ENCODE measurements at places on chromosomes 12 and 14.

DNA sequence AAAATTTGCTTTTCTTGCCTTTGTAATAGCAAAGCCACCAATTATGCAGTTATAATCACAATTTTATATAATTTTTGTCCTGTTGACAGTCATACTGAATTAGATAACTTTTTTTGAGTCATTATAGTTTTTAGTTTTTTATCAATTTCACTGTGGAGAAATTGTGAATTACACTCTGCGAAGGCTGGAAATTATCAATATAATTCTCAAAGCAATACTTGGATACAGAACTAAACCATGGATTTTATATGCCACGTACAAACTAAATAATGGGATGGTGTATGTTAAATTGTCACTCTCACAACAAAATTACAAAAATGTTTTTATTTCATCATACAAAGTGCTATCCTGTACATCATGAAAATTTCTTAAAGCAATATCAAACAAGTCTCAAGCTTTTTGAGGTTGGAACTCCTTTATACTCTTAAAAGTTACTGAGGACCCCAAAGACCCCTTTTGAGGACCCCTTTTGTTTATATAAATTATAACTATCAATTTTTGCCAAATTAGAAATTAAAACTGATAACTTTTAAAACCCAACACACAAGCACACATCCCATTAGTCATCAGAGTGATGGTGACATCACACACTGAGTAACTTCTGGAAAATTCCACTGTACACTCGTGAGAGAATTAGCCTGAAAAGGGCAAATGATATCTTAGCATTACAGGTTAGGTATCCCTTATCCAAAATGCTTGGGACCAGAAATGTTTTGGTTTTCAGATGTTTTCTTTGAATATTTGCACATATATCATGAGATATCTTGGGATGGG is 19.8 kb upstream of the AQP2 start:
- DNase-seq, result no peak

- no peak for DNase-seq
These were observed 1057.7 kb downstream of the VRK1 start for GRCh38 chr14:97854918-97855317.

DNA sequence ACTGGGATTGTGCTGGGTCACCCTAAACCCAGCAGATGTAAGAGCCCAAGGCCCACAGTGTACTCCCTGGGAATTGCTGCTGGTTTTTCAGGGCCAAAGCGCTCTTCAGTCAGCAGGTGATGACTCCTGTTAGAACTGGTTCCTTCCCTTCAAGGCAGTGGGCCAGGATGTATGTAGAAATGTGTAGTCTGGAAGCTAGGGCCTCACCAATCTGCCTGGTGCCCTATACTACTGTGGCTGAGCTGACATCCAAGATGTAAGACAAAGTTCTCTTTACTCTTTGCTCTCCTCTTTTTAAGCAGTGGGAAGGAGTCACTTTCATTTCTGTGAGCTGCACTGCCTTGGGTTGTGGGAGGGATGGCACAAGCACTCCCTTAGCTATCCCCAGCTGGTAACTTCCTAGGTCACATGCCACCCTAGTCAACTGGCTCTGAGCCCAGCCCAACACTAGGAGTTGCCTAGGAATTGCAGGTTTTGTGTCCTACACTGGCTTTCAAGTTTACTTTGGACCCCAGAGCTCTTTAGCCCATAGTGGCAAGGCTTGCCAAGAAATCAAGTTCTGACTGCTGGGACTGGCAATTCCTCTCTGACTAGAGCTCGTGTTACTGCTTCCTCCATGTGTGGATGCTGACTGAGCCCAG is 249.2 kb downstream of the C12orf50 start:
- DNase-seq, result no peak

DNA sequence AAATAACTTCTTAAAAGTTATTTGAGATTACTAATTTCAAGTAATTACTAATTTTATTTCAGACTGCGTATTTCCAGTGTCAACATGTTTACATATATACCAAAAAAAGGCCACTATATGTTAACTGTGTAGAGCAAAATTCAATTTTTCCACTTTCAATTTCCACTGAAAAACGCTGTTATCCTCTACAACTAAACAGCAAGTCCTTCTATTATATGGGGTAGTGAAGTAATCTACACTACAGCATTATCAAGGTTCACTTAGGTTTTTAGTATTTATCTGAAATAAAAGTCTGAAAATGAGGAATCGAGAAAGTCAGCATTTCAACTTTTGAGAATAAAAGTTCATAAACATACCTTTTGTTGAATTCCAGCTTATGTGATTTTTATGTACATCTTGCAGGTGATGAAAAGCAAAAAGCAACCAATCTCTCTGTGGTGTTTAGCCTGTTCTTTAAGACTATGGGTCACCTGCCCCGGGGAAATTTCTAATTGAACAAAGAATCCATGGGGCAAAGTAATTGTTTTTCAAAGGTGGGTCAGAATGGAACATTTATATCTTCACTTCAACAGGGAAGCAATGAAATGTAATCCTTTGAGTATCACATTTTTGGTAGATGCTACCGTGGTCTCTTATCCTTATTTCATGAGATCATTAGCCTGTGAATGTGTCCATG is 3.3 kb downstream of the BTG1 start:
- no peak for DNase-seq

- no peak for DNase-seq
These were observed 143.2 kb downstream of the ZFP36L1 start for GRCh38 chr14:68649476-68650189.

- DNase-seq, result no peak
These were observed 225.5 kb downstream of the CCDC91 start for GRCh38 chr12:28415755-28416154.

DNA sequence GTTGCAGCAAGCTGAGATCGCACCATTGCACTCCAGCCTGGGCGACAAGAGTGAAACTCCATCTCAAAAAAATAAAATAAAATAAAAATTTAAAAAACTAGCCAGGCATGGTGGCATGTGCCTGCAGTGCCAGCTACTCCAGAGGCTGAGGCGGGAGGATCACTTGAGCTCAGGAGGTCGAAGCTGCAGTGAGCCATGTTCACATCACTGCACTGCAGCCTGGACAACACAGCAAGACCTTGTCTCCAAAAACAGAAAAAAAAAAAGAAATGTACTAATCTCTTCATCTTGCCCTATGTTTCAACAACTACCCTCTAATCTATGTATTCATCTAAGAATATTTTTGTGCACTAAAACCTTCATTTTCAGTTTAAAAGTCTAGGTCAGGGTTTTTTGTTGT is 6.5 kb downstream of the NAA25 start:
- no peak for DNase-seq

- no peak for DNase-seq
These were observed 2.5 kb downstream of the LEMD3 start for GRCh38 chr12:65171870-65172269.

- DNase-seq, result no peak
These were observed 57.8 kb downstream of the KDM5A start for GRCh38 chr12:331287-331686.

DNA sequence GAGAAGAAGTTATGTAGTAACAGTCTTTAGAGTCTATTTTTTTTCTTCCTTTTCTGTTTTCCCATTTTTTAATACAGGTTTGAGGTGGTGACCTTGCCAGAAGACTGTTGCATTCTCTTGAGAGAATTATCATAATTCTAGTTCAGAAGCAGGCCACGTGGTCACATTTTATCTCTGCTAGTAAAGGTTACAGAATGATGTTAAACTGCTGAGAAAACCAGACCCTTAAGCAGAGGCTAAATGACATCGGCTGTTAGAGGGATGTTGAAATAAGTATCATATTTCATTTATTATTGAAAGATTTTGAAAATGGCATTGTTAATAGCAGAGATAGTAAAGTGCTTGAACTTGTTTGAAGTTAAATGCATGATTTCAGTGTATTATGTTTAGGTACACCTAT is 49.2 kb downstream of the BRMS1L start:
- no peak for DNase-seq

DNA sequence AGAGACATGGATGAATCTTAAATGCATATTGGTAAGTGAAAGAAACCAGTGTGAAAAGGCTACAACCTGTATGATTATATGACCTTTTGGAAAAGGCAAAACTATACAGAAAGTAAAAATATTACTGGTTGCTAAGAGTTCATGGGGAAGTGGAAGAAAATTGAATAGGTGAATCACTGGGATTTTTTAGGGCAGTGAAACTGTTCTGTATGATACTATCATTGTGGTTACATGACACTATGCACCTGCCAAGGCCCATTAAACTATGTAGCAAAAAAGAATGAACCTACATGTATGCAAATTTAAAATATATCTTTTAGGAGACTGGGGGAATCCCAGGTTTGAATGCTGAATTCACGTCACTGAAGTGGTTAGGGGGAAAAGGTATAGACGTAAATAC is 12.6 kb upstream of the OR8S1 start:
- no peak for DNase-seq

- no peak for DNase-seq
These were observed 91.9 kb downstream of the ARMH4 start for GRCh38 chr14:58060077-58060476.

DNA sequence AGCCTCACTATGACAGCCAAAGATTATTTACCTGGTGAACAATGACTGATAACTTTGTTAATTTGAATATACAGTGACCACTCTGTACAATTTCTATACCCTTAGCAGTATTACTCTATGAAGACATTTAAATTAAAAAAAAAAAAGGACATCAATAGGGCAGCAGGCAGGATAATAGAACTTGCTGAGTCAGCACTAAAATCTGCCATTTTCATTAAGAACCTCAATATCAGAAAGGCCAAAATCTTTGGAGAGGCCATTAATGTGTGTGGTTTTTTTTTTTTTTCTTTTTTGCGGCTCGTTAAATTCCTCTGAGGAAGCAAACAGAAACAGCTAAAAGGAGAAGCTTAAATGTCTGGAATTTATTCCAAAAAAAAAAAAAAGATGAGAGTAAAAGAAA is 73.7 kb downstream of the FOXN3 start:
- no peak for DNase-seq

DNA sequence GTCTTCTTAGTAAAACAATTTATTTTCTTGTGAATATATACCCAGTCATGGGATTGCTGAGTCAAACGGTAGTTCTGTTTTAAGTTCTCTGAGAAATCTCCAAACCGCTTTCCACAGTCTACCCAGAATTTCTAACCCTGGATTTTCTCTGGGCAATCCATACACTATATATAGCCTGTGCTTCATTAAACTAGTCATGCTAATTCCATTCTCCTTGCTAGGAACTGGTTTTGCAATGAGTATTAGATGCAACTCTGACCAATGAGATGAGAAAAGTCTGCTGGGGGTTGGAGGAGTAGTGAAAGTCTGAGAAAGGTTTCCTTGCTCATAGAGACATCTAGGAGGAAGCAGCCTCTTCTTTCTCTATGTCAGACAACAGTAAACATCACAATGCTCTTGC is 196.1 kb upstream of the CDKN3 start:
- DNase-seq, result no peak

DNA sequence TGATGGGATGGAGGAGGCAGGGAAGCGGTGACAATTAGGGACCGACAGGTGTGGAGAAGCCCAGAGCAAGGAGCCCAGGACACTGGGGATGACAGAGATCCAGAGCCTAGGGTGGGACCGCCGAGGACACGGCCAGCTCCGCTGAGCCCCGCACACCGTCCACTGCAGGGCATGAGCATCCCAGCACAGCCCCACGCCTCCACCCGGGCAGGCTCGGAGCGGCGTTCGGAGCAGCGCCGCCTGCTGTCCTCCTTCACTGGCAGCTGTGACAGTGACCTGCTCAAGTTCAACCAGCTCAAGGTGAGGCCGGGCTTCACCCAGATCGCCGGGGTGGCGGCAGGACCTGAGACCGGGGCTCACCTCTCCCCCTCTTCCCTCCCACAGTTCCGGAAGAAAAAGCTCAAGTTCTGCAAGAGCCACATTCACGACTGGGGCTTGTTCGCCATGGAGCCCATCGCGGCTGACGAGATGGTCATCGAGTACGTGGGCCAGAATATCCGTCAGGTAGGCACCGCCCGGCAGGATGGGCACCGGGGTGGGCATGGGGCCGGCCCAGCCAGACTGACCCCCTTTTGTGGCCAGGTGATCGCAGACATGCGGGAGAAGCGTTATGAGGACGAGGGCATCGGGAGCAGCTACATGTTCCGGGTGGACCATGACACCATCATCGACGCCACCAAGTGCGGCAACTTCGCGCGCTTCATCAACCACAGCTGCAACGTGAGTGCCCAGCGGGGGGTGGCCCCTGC is 23.7 kb downstream of the SETD1B start:
- DNase-seq, result no peak

DNA sequence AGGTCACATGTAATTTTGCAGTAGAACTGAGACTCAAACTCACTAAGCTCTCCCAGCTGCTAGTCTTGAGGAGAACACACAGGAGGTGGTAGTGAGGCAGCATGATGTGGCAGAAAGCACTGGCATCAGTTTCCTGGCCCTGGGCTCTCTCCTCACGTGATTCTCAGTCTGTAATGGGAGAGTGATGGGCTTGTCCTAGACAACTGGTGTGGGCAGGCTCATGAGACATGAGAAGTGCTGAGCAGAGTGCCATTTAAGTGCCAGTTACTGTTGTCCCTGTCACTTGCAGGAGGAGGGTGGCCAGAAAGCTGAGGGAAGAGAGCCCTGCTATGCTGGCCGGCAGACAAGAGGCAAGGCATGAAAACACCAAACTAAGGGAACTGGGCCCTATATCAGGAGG is 48.5 kb upstream of the OVCH1 start:
- DNase-seq, result no peak

- DNase-seq, result no peak
These were observed 33.5 kb downstream of the RBM19 start for GRCh38 chr12:113932381-113933196.

GRCh38 chr12:66190519-66191370 is 1.7 kb downstream of the IRAK3 start:
- DNase-seq, result no peak

GRCh38 chr12:24838531-24838950 is 110.4 kb downstream of the BCAT1 start:
- DNase-seq, result no peak

- no peak for DNase-seq
These were observed 88.1 kb downstream of the PPP2R5E start for GRCh38 chr14:63454863-63455622.

DNA sequence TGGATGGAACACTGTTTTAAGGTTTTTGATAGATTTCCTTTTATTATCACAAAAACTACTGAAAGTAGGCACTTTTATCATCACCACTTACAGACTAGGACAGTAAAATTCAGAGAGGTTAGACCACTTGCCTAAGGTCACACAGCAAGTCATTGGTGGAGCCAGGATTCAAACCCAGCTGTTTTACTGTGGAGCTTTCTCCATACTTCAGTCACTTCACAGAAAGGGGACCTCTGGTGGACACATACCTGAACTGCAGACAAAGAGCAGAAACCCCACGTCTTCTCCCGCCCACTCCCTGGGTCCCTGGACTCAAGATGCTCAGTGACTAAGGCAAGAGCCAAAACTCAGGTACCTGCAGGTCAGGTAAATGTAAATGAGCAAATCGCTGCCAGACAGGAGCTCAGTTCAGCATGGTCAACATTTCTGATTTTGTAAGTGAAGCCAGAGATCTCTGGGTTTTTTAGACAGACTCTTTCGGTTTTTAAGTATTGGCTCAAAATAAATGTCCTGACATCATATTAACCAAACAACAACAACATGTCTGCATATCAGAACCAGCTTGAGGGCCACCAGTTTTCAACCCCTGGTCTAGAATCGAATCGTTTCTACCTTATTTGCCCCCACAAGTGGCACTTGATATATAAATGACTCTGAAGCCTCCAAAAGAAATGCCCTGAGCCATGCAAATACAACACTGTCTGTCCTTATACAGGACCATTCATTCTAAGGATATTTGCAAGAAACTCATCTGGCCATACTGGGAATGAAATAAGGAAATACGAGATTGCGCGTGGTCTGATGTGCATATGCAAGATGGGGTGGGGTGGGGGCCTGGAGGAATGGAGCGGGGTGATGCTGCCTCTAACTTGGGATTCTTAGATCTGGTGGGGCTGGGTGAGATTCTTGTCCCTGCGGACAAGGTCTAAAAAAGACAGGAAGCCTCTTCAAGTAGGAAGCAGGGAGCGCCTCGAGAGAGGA is 110.9 kb downstream of the KSR2 start:
- no peak for DNase-seq

Measured in stimulated activated CD8-positive, alpha-beta memory T cell treated with anti-CD3 and anti-CD28 coated beads, Interleukin-4, amount 100 ng/mL, for 1 hour (primary cell).